Left cardiac atrium (tissue), 4 donors: ENCODE measurements at places on chromosomes 13 and 19. TPM values are rescaled to one million over a fixed set of nuclear protein-coding genes. Genes with fewer than 3 reads are reported as not detected.

DNA sequence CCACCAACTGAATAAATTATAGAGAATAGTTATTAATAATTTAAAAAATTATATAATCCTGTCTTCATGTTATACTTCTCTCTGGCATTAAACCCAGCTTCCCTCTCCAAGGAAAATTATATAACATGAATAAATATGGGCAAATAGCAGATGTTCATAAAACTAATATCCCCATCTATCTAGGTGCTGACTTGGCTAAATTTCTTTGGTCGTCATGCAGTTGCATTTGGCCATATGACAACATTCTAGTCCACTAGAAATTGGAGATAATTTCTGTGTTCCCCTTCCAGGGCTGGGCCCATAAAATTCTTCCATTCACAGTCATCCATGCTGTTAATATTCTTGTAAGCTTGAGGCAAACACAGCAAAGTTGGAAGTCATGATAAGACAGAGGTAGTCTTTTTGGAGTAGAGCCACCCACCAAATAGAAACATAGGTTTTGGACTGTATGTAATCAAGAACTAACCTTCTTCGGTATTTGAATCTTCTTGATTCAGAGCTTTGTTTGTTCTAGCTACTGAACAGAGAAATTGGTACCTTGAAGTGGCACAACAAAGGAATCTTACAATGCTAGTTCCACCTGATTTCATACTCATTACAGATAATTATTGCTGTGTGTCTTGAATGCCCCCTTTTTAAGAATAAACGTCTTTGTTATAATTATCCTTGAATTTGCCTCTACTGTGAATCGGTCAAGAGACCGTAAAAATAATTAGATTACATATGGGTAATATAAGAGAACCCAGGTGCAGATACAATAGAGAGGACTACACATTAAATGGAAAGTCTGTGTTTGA is 678.5 kb upstream of the PCDH20 start:
- DNase-seq: no peak

- DNase-seq: no peak
Measured at GRCh38 chr13:53237696-53238095, 209.1 kb downstream of the OLFM4 start.

GRCh38 chr19:575527-576506 is 3.4 kb downstream of the BSG start:
- DNase-seq: peak; percentile 80

Gene F2RL3
- total RNA-seq: 2.3 TPM

DNA sequence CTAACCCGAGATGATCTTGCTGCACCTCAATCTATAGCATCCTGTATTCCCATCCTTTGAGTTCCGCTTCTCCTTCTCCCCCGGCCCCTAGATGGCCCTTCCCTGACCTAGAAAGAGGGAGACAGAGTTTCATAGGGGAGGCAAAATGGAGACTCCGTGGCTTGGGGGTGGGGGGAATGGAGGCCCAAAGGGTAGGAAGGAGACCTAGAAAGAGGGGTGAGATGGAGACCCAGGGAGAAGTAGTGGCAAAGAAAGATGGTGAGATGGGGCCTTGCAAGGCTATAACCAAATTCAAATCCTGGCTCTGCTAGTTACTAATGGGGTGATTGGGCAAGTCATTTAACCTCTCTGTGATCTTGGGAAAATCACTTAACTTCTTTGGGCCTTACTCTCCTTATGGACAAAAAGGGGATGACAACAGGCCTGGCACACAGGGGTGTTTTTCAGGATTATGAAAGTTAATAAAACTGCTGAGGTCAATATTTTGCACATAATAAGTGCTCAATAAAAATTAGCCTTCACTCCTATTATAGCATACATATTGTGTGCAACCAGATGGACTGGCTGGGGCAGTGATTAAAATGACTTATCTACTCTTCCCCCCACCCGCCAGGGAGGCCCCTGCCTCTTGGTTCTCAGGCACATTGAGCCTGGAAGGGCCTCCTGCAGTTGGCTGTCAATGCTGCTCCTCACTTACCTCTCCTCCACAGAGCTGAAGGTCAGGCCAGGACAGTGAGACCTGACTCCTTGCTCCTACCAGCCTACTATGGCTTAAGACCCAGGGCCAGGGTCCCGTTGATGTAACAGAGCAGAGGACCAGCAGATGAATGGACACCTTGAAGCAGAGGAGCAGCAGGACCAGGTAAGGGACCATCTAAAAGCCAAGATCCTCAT is 633 bp downstream of the SPHK2 start:
- peak; percentile 30 for DNase-seq

- DNase-seq: no peak
Measured at GRCh38 chr13:60494296-60494695, 97.3 kb downstream of the TDRD3 start.

GRCh38 chr19:33569821-33570220 is 48.2 kb upstream of the PEPD start:
- DNase-seq: no peak

GRCh38 chr13:113413898-113414282 is 39.4 kb downstream of the ADPRHL1 start:
- DNase-seq: no peak

Gene GSX1
- not detected for total RNA-seq
